ENCODE measurements at places on chromosomes 7 and 10.

- no peak for DNase-seq
Observed at GRCh38 chr10:107616463-107617410, 452.2 kb upstream of the SORCS1 start.

- no peak for DNase-seq
Observed at GRCh38 chr7:70579397-70580097, 552.4 kb upstream of the GALNT17 start.

DNA sequence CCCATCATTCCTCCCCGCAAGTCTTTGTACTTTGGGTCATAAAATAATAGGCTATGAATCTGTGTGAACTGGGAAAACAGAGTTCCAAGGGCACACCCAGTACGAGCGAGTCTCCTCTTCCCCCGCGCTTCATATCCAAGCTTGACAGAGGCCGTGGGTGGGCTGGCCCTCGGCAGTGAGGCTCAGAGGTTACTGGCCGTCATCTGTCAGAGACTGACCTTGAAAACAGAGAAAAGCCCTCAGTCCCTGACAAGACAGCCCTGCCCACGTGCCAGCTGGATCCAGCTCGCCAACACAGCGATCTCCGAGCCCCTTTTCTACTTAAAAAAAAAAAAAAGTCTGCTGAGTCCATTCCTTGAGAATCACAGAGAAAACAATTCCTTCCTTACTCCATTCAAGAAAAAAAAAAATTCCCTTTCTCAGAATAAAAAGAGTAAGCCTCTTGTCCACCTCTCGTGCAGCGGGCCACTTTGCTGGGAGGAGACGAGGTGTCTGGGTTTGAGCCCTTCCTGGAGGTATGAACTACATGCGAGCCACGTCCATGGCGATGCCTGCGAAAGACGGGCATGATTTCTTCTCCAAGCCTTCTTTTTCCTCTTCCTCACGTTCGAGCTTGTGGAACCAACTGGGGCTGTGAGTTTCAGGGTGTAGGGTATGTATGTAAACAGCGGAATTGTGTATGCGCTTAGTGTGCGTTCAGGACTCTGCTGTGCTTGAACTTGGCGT lies 744 bp upstream of the BICC1 start:
- no peak for DNase-seq

GRCh38 chr7:104980841-104981671 lies 32.9 kb upstream of the KMT2E start:
- no peak for DNase-seq

DNA sequence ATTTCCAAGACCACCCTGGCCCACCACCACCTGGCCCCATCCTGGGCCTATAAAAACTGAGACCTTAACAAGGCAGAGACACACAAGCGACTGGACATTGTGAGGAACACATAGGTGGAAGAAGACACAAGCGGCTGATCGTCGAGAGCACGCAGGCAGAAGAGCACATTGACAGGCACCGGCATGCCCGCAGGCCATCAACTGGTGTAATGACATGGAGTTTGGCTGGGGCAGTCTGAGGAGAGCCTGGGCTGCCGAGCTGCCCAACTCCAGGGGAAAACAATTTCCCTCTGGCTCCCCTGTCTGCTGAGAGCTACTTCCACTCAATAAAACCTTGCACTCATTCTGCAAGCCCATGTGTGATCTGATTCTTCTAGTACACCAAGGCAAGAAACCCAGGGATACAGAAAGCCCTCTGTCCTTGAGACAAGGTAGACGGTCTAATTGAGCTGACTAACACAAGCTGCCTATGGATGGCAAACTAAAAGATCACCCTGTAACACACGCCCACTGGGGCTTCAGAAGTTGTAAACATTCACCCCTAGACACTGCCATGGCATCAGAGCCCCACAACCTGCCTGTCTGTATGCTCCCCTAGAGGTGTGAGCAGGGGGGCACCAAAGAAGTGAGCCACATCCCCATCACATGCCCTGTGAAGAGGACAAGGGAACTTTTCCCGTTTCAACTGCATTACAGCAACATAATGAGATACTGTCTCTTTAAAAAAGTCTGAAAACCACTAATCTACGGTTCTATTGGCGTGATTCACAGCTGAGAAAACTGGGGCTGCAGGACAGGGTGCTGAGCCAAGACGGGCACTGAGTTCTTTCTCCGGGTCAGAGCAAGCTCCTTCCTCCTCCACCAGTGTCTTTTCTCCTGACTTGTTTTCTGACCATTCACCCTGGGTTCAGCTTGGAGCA lies 18.5 kb upstream of the TNS3 start:
- DNase-seq = no peak

GRCh38 chr7:141012044-141012685 lies 2.6 kb downstream of the MRPS33 start:
- peak; percentile 70 for DNase-seq

DNA sequence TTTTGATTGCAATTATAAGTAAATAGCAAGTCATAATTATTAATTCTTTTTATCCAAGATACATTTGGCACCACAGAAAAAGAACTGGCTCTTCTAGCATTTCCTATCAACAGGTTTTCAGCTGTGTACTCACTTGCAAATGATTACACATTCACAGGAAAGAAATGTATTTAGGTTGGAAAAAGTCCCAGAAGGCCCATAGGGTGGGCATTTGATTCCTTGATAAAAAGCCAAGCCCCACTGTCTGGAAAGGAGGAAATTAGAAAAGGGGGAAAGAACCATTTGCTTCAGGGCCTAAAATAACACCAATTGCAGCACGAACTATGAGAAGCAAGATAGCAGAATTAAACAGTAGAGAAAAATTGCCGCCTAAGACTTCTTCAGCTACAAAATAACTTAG lies 80.8 kb upstream of the COL1A2 start:
- DNase-seq = no peak

GRCh38 chr7:131031099-131031868 lies 296.4 kb upstream of the MKLN1 start:
- DNase-seq = no peak

GRCh38 chr7:77913977-77914607 lies 115.5 kb downstream of the PHTF2 start:
- no peak for DNase-seq

- DNase-seq = no peak
Observed at GRCh38 chr10:126375926-126376554, 12.2 kb downstream of the ADAM12 start.

DNA sequence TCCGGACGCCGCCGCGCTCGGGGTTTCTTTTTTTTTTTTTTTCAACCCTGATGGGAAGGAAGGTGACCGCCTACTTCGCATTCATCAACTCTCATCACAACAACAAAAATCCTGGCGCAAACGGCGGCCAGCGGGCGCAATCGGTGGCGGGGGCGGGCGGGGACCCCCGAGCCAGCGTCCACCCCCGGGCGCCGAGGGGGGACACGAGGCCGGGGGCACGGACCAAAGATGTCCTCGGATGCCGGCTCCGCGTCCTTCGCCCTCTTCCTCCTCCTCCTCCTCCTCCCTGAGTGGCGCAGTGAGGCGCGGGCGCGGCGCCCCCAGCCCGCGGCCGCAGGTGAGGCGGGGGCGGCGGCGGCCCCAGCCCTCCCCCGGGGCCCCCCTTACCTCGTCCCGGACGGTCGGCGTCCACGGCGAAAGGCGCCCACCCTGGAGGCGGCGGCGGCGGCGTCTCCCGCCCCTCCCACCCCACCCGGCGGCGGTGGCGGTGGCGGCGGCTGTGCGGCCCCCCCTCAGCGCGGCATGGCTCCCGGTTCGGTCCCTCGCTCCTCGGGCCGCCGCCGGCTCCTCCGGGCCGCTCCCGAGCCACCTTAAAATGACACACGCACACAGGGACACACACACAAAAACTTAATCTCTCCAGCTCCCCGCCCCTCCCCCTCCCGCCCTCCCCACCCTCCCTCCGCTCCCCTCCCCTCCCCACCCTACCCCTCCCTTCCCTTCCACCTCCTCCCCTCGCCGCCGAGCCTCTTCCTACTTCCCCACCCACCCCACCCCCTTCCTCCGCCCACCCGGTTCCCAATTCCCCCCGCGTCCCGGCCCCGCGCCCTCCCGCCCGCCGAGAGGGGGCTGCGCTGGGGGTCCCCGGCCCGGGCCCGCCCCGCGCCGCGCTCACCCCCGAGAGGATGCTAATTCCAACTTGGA lies at the start of gene CTBP2:
Gene CTBP2 (minus strand): TSS at position 632 of the 924 bp plus-strand sequence.
- no peak for DNase-seq

DNA sequence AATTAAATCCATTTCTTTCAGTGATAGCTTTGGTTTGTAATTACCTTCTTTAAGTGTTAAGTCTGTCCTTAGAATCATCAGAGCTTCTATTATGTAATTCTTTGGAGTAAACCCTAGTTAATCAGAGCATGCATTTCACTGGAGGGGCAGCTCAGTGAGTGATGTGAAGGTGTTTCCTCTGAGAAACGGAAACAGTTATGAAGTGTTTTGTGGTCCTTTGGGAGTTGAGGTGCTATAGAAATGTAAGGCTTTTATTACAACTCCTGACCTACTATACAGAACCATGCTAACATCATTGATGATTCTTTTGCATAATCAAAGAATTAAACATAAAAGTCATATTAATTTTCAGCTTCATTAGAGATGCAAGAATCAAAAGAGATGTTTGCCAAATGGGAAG lies 141.5 kb downstream of the EXOC4 start:
- DNase-seq = no peak

GRCh38 chr10:89699581-89700064 lies 1.8 kb upstream of the KIF20B start:
- no peak for DNase-seq

DNA sequence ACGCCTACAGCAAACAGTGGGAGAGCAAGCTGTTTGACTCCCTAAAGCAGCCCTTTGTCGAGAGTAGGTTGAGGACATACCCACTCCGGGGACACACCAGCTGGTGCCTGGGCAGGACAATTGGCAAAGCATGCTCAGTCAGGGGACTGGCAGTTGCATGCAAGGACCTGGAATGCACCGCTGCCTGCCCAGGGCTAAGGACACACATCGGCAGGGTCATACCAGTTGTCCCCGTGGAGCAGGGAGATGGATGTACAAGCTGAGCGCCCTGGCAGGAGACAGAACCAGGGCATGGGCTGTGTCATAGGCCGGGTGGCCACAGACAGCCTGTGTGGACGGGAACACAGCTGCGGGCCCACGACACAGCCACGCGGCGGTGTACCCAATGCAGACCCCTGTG lies 18.3 kb upstream of the ELN start:
- DNase-seq = no peak

DNA sequence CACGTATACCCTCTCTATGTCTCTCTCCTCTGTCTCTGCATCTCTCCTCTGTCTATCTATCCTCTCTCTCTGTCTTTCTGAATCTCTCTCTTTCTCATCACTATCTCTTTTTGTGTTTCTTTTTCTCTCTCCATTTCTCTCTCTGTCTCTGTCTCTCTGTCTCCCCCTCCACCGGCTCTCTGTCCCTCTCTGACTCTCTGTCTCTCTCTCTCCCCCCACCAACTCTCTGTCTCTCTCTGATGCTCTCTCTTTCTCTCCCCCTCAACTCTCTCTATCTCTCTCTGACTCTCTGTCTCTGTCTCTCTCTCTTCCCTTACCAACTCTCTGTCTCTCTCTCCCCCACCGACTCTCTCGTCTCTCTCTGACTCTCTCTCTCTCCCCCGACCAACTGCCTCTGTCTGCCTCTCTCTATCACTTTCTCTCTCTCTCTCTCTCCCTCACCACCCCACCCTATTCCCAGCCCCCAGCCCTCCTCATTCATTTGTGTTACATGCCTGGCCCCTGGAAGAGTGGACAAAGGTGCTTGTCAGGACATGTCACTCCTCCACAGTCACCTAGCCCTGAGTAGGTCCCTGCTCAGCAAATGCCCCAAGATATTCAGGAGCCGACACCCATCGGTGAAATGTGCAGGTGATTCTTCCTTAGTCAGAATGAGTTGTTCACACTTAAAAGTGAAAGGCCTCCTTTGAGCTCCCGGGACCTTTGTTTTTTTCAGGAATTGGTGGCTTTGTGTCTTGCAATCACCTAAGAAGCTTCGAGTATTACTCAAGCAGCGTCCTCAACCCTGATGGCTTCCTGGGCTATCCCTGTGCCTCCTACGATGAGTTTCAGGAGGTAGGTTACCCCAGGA lies 13.6 kb downstream of the PNLIPRP2 start:
- no peak for DNase-seq

- DNase-seq = no peak
Observed at GRCh38 chr7:2717293-2718261, 29.6 kb downstream of the AMZ1 start.

GRCh38 chr10:48608279-48608681 lies 3.4 kb upstream of the ARHGAP22 start:
- no peak for DNase-seq

GRCh38 chr10:69960988-69961880 lies 91.4 kb upstream of the MACROH2A2 start:
- no peak for DNase-seq

- no peak for DNase-seq
Observed at GRCh38 chr7:30411897-30412296, 66.7 kb downstream of the NOD1 start.

GRCh38 chr7:36048902-36049240 lies 104.2 kb upstream of the EEPD1 start:
- DNase-seq = no peak

DNA sequence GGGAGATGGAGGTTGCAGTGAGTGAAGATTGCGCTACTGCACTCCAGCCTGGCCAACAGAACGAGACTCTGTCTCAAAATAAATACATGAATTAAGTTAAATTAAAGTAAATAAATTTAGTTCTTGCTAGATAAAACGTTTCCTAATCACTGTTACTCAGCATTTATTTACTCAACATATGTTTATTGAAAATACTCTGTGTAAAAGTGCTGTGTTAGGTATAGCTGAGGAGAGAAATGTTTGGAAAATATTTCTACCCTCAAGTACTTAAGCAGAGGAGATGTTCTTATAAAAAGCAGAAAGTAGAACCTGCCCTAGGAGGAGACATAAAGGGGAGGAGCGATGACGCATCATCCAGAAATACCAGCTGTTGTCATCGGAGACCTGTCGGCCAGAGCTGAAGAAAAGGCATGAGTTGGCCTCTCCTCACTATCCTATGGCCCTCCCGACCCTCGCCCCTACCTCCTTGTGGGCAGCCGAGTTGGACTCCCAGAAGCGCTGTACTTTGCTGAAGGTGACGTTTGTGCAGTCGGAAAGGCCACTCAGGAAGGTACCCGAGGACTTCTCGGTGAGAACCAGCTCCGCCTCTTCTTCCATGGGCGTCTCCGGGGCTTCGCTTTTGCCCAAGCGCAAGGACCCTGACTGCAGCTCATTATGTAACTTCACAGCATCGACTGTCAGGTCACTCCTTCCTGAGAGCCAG lies 1.1 kb downstream of the RRP12 start:
- DNase-seq = peak; percentile 56
